Endothelial cell (in vitro differentiated cells): ENCODE measurements at places on chromosomes 6 and 20.

- H3K27ac ChIP-seq: no peak overlapping the region
- no peaks in the 10 kb centered on the region for H3K4me1 ChIP-seq
- DNase-seq: peak; percentile 91
- peak overlapping the region; percentile 91 for H3K4me3 ChIP-seq
Measured at GRCh38 chr20:43513931-43514647, 6.6 kb downstream of the L3MBTL1 start.

- no peaks in the 10 kb centered on the region for H3K27me3 ChIP-seq
- peaks cover 12% of the 10 kb centered on the region for H3K4me1 ChIP-seq
Measured at GRCh38 chr6:155418017-155418761, 37.5 kb downstream of the NOX3 start.

DNA sequence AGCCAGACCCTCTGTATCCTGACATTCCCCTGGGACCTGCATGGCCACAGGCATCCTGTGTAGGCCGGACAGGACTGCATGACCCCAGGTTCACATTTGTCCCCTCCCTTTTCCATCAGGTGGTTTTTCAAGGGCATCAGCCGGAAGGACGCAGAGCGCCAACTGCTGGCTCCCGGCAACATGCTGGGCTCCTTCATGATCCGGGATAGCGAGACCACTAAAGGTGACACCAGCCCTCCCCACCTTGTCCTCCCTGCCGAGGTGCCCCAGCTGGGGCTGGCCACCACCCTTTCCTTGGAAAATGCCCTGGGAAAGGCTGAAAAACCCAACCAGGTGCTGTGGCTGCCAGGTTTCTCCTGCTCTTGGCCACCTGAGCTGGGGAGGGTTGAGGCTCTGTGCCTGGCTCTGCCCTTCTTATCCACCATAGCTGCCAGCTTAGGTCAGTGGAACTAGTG is 27.6 kb downstream of the HCK start:
- H3K36me3 ChIP-seq: no peaks in the 10 kb centered on the region
- H3K27ac ChIP-seq: no peak overlapping the region
- peaks cover 13% of the 10 kb centered on the region for H3K4me1 ChIP-seq
- H3K4me3 ChIP-seq: no peak overlapping the region
- peaks cover 5% of the 10 kb centered on the region for H3K27me3 ChIP-seq
- DNase-seq: no peak

DNA sequence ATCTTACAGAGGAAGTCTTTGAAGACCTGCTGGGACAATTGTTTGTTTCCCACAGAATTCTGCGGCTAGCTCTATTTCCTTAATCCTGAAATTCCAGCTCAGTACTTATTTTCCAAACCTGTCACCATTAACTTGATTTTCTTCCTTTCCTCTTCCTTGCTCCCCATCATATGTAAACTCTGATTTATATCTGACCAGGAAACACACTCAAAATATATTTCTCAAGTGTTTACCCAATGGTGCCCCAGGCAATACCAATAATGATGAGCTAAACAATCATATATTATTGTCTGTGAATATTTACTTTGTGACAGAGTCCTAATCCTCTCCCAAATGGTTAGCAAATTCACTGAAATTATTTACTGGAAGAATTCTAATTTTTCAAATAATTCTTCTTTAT is 597.3 kb downstream of the PKHD1 start:
- peak overlapping the region; percentile 12 for H3K27ac ChIP-seq
- H3K4me1 ChIP-seq: peaks cover 20% of the 10 kb centered on the region
- H3K27me3 ChIP-seq: no peaks in the 10 kb centered on the region
- no peak for DNase-seq

GRCh38 chr6:138607478-138608433 is 108.5 kb upstream of the NHSL1 start:
- no peaks in the 10 kb centered on the region for H3K36me3 ChIP-seq
- H3K27me3 ChIP-seq: peaks cover 3% of the 10 kb centered on the region
- H3K4me1 ChIP-seq: peaks cover 8% of the 10 kb centered on the region
- no peak for DNase-seq
